CD4-positive, alpha-beta T cell treated with Interleukin-2 at 100 ng/mL for 4 hours (primary cell): ENCODE measurements at places on chromosomes 13 and 19.

DNA sequence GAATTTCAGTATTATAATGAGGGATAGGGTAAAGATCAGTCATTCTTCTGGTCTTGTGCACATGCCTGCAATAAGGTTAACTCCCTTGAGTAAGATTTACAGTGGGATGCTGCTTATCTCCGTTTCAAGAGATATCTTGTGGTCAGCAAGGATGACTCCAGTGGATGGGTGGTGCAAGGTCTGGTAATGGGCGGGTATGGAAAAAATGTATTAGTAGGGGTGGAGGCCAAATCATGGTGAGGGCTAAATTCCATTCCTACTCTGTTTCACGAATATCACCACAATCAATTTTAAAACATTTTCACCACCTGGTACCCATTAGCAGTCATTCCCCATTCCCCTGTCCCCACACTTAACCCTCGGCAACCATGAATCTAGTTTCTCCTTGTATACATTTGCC, 40.6 kb downstream of the CCDC122 start:
- no peak for DNase-seq

GRCh38 chr19:49927526-49928264, 1.3 kb upstream of the ATF5 start:
- DNase-seq = no peak

DNA sequence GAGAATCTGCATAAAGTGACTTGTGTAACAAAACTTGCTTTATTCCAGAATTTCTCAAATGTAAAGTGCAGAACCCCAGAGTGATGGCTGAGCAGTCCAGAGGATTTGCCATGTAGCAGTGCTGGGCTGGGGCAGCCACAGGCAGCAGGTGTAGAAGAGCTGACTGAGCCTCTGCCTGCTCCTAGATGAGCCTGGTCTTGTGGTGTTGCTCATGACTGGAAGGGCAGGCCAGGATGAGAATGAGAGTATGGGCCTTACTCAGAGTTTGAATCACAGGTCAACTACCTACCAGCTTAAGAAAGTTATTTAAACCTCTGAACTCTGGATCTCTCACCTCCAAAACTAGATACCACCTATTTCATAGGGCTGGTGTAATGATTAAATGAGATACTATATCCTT, 2.9 kb upstream of the C13orf42 start:
- no peak for DNase-seq

DNA sequence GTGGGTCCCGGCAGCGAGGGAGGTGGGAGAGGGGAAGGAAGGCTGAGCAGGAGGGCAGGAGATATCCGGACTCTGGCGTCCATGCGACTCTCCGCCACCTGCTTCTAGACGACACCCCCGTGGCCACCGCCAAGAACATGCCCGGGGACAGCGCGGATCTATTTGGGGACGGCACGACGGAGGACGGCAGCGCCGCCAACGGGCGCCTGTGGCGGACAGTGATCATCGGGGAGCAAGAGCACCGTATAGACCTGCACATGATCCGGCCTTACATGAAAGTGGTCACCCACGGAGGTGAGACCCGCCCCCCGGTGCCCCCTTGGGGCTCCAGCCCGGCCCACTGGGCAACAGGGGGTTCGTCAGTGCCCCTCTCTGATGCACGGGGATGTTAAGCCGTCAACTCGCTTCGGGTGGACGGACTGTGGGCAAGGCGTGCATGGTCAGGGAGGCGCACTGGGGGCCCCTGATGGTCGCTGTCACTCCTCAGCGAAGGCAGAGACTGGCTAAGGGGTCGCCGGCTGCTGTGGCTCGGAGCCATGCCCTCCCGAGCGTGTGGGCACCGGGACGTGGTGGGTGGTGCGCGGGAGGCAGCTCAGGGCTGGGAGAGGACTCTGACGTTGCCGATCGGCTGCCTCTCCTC, 25.1 kb upstream of the NMRK2 start:
- DNase-seq = no peak

DNA sequence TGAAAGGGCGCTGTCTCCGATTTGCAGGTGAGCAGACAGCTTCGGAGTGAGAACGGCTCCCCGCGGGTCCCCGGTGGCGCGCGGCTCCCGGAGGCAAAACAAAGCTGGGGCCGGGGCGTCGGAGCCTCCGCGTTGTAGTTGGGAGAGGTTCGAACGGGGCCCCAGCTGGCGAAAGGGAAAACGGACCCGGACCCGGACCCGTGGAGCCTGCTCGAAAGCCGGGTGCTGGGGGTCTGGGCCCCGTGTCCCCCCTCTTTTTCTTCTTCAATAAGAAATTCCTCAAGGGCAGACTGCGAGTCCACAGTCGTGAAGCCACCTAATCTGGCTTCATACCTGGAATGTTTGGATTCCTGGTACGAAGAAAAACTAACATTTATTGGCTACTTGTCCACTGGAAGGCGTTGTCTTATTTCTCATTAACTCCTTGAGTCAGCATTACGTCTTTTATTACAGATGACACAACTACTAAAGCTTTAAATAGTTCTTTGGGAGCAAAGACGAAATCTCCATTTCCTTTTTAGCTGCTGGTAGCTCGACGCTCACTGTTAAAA, 632 bp upstream of the MTIF3 start:
- DNase-seq = peak; percentile 20

DNA sequence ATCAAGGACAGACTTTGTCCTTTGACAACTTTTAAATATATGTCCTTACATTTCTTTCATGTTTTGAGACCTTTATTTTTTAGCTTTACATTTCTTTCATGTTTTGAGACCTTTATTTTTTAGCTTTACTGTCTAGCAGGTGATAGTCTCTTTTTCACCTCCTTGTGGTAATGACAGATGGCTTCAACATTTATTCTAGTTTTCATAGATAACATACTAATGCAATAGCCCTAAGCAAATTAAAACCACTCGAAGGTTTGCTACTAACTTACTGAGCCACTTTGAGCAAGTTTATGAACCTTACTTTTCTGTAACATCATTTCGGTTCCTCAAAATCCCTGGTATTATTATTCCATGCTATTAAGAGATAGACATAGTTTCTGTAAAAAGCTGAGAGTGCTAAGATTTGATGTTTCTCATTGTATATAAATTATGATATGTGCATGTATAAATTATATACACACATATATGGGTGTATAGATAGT, 4.5 kb downstream of the DACH1 start:
- DNase-seq = no peak

DNA sequence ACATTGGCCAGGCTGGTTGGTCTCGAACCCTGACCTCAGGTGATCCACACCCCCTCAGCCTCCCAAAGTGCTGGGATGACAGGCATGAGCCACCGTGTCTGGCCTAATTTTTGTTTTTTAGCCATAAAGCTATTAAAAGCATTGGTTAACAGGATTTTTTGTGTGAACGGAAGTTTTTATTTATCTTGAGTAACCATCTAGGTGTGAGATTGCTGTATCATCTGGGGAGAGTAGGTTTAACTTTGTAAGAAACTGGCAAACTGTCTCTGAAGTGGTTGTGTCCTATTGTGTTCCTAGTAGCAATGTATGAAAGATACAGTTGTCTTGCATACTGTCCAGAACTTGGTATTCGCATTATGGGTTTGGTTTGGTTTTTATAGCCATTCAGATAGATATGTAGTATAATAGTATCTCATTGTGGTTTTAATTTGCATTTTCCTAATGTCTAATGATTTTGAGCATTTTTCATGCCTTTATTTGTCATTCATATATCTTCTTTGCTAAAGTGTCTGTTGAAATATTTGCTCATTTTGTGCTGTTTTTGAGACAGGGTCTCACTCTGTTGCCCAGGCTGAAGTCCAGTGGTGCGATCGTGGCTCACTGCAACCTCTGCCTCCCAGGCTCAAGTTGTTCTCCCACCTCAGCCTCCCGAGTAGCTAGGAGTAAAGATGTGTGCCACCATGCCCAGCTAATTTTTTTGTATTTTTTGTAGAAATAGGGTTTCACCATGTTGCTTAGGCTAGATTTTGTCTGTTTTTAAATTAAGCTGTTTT, 13.5 kb upstream of the PLEKHF1 start:
- no peak for DNase-seq

GRCh38 chr19:39870171-39870971, 24.2 kb upstream of the FBL start:
- DNase-seq = no peak

GRCh38 chr13:83950293-83950692, 68.0 kb upstream of the SLITRK1 start:
- DNase-seq = no peak

DNA sequence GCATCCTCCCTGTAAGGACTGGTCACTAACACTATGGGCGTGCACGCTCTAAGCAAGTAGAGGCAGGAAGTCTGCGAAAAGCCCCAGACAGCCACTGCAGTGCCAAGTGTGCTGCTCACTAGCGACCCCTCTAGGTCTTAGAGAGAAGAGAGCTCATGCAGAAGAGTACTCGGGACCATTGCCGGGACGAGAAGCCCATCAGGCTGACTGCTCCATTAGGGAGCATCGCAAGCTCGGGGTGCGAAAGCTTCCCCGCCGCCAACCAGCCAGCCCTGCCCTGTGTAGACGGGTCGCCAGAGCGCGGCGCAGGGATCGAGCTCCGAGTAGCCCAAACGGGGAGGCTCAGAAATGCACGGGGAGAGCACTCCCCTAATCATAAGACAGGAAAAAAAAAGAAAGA, 16.6 kb downstream of the POU4F1 start:
- DNase-seq = no peak

DNA sequence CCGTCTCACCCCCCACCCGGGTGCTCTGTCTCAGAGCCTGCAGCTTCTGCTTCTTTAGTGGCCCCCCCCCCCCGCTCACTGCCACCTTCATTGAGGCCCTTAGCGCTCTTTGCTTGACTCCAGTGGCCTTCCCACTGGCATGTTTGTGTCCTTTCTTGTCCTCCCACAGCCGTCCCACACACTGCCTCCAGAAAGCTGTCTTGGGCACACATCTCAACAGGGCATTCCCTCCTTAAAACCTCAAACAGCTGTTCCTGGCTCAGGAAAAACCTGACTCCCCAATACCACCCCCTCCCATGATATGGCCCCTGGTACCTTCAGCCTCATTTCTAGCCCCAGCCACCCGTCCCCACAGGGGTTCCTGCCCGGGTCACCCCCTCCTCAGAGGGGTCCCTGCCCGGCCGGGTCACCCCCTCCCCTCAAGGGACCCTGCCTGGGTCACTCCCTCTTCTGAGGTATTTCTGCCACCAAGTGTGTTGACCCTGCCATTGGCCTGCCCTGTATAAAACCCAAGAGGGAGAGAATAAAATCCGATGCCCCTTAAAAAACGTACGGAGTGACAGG, 8.9 kb downstream of the B3GLCT start:
- DNase-seq = no peak

DNA sequence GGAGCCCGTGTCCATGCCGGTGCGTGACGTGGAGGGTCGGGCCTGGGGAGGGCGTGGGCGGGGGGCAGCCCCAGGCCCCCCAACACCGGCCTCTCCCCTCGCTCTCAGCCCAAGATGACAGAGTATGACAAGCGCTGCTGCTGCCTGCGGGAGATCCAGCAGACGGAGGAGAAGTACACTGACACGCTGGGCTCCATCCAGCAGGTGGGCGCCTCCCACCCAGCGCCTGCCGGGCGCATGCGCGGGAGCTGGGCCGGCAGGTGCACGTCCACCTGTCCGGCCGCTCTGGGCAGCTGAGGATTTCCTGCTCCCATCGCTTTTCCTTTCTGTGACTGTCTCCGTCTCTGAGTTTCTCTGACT, 49.8 kb downstream of the VAV1 start:
- DNase-seq = no peak

GRCh38 chr19:18271433-18271841, 2.8 kb downstream of the IQCN start:
- no peak for DNase-seq

- no peak for DNase-seq
Observed at GRCh38 chr13:28022848-28023518, 34.5 kb upstream of the URAD start.

DNA sequence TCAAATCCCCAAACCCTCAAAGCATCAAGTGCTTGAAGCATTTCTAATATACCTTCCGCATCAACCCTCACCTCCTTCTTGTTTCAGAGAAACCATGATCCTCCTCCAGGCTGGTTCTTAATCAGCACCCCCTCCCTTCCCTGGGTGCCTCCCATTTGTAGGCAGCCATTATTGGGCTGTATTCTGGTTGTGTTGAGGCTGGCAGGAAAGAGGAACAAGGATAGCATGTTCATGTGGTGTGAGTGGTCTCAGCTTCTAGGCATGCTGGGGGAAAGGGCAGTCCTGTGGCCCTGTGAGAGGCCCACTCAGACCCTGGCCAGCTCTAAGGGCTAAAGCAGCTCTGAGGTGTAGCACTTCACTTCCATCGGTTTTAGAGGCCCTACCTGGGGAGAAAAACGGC, 18.9 kb upstream of the TRIM13 start:
- no peak for DNase-seq

GRCh38 chr13:30107521-30108136, 199.7 kb downstream of the KATNAL1 start:
- DNase-seq = no peak

DNA sequence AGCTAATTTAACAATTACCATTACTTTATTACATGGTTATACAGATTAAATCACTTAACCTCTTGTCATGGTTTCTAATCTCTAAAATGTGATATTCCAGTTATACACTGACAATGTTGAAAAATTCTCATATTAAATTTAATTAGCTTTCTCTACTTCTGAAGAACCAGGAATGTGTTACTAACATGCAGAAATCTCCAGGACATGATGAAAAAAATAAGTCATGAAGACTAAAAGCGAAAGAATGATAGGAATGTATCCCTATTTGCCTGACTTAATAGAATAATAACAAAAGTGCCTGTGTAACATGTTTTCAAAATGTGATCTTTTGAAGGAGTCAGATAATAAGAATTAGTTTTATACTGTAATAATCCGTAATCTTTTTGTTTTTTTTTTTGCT, 2823.7 kb upstream of the PCDH20 start:
- no peak for DNase-seq

DNA sequence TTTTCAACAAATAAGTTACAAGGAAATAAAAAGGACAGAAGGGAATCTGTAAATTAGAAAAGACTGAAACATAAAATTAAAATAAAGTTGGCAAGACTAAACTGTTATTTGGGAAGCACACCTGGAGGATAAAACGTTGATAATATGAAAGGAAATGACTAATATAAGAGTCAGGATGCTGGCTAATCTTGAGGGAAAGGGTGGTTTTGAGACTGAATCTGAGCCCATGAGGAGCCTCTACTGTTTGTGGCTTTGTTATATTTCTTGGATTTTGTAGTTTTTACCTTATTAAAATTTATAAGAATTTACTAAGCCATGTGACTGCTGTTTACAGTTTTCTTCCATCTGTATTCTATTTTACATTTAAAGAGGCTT, 718.0 kb upstream of the SPRY2 start:
- DNase-seq = no peak

GRCh38 chr13:76812206-76812897, 73.9 kb downstream of the KCTD12 start:
- no peak for DNase-seq
